SHP77 (cell line): ENCODE measurements at places on chromosomes 7 and 10.
A peak's percentile ranks its signal among the peaks of the same experiment; 100 is the strongest.

DNA sequence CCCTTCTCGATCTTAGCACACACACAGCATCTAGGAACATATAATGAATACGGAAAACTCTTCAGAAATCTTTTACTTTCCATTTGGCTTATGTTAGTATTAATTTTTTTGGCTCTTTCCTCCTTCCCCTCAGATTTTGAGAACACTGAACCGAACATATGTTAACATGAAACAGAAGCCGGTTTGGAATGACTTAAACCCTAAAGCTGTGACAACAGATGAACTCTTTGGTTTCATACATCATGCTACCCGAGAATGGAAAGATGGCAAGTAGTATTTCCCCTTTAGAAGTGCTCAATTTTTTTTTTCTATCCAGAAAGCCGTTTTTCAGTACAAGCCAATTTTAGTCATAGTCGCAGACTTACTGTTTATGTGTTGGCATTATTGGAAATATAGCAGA, 164.7 kb downstream of the DNAH11 start:
- no peak for DNase-seq

- DNase-seq = no peak
Measured at GRCh38 chr7:143222782-143223181, 945 bp downstream of the TAS2R40 start.

DNA sequence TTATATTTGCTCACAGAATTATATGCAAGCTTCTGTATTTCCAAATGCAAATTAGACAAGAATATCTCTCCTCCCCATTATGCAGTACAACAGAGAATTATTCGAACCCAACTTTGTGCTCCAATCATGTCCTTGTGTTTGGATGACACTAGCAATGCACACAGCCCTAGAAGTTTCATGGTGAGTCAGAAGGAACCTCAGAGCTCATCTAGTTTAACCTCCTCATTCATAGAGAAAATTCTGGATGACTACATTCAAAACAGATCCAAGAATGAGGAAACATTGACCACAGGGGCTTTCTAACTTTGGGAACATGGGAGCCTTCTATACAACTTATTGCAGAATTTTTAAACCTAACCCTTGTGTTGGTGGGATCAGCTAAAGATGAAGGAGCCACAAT, 12.8 kb upstream of the ARID5B start:
- DNase-seq = no peak

DNA sequence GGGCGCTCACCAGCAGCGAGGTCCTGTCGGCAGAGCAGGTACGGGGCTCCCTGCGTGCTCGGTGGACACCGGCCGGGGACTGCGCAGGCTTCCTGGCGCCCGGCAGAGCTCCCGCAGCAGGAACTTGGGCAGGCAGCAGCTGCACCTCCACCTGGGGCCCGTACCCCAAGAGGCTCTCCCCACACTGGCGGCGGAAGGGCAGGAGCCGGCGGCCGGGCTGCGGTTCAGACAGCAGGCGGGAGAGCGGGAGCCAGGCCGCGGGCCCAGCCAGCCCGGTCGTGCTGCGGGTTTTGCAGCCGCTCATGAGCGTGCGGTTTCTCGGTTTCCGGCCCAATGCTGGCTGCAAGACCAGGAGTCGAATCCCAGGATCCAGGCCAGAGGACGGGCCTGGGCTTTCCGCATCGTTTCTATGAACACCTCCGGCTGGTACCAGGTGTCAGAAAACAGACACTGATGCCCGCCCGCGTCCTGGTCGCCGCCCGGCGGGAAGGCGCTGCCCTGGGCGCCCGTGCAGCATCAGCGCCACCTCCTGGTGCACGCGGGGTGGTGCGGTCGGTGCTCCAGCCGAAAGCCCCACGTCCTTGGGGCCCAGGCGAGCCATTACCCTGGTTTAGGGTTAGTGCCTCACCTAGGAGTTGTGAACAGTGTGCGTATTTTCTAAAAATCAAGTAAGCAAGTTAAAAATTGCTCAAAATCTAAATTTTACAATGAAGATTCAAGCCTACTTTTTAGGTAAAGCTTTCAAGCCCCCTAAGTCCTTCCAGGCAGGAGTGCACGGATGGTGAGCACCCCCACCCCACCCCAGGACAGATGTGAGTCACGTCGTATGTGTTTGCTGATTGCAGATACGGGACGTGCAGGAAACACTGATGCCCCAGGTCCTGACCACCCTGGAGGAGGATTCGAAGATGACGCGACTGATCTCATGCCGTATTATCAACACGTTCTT, 47.4 kb upstream of the PRKAR1B start:
- peak; percentile 56 for DNase-seq

DNA sequence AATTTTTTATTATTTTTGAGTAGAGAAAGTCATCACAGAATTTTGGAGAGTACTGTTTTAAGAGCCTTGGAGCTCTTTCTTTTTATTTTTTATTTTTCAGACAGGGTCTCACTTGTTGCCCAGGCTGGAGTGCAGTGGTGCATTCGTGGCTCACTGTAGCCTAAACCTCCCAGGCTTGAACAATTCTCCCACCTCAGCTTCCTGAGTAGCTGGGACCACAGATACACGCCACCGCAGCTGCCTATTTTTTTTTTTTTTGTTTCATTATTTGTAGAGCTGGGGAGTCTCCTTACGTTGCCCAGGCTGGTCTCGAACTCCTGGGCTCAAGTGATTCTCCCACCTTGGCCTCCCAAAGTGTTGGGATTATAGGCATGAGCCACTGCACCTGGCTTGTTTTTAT, 10.6 kb downstream of the CPA4 start:
- DNase-seq = no peak

GRCh38 chr7:20395511-20395910, 64.8 kb downstream of the ITGB8 start:
- no peak for DNase-seq

DNA sequence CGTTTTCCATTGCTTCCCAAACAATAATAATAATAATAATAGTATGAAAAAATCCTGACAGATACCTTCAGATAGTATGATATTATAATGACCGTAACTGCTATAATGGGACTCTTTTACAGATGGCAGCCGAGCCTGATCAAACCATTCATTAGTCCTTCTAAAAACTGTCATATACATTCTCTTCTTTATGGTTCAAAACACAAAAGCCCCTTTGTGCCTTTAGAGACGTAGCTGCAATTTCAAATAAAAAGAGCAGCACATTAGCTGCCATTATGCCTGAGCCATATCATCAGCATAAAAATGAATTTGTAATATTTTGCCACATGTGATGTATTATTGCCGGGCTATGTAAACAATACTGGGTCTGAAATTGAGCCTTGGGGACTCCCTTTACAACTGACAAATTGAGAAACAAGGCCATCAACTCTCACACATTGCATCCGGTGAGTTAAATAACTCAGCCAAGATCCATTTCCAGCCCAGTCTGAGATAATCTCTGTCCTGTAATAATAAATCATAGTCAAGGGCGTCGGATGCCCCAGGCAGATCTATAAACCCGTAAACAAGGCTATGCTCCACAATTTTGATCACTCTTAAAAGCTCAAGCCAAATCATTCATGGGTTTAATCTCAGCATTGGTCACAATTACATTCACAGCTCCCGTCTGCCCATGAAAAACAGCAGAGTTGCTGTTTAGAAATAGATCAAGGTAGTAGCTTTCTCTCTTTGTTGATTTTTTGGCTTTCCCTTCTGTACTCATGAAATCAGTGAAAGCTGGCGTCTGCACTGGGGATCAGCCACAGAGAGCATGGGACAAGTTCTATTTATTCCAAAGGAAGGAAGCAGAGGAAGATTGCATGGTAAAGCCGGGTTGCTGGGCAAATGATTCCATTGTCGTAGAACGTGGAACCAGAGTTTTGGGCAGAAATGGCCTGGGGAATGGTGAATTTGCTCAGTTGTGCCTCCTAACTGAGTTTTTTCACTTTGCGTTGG, 150.1 kb upstream of the BMPER start:
- no peak for DNase-seq

- no peak for DNase-seq
Measured at GRCh38 chr7:3688071-3688470, 387.0 kb downstream of the SDK1 start.

DNA sequence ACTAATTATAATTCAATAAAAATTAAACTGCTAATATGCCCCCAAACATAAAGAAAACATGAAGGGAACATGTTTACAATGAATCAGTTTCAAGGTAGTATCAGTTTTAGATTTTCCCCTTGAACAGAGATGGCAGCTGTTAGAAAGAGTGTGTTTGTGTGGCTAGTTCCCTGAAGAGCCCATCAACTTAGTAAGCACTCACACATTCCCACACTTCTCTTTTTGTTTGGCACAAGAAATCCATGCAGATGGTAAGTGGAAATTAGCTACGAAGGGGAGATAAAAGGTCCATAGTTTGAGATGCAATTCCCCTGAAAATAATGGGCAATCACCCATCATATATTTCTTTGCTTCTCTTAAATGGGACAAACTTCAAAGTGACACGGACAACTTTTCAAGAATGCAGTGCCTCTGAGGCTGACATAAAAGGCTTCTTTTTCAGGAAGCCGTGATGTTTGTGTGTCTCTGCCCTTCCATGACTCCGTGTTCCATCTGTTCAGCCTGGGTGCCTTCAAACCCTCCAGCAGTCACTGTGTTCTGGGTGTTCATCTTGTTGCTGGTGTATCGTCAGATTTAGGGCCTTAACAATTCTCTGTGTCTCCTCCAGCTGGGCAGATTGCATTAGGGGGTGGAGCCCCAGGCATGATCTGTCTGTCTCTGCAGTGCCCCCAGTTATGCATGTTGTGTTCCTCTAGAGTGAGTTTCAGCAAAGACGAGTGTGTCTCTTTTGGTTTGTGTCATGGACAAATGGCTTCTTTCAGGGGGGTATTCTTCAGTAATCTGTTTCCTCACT, 259.5 kb upstream of the NPY start:
- DNase-seq = no peak

DNA sequence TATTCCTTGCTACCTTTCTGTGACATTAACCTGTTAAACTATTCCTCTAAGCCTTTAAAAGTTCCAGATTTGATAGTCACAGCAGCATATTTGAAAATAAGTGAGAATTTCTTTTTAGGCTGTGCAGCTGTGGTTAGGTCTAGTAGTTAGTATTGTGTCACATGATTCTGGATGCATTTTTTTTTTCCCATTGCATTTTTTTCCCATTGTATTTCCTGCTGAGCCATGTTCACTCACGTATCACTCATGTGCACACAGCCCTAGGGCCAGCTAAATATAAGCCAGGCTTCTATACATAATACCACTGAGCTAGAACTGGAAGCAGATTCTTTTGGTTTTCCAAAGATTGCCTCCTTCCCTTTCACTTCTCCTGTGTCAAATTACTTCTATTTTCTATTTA, 37.4 kb downstream of the DNAJC9 start:
- no peak for DNase-seq

GRCh38 chr7:1844951-1845390, 174.9 kb downstream of the ELFN1 start:
- no peak for DNase-seq

- no peak for DNase-seq
Measured at GRCh38 chr10:51985336-51985735, 285.9 kb upstream of the CSTF2T start.

DNA sequence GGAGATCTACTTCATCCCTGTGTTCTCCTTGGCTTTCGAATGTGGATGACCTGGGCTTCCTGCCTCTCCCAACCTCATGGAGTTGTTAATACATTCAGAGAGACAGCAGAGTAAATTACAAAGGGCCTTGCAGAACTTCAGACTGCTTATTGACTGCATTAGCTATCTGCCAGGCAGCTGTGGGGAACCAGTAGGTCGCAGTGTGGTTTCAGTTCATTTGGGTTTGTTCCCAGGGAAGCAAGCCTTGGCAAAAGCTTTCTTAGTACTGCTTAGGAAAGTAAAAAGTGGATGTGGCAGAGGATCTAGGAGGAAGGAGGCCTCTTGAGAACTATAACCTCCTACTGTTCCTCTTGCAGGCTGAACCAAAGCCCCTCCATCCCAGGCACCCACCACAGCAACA, 9.2 kb downstream of the NPFFR1 start:
- DNase-seq = no peak

- no peak for DNase-seq
Measured at GRCh38 chr7:142579946-142580345, 169.3 kb upstream of the PRSS1 start.

- DNase-seq = no peak
Measured at GRCh38 chr10:28719789-28720436, 42.6 kb downstream of the BAMBI start.

DNA sequence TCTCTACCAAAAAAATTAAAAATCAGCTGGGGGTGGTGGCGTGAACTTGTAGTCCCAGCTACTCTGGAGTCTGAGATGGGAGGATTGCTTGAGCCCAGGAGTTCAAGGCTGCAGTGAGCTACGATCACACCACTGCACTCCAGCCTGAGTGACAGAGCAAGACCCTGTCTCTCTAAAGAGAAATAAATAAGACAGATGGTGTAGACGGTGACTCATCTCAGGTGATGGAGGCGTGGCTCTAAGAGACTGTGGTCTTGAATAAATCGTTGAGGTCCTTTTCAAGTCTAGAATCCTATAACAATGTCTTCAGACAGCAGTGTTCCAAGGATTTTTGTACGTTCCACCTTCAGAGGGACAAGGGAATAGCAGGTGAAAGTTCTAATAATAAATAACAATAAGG, 53.8 kb upstream of the PFKFB3 start:
- DNase-seq = no peak

- DNase-seq = no peak
Measured at GRCh38 chr10:78588194-78588811, 480.5 kb upstream of the ZMIZ1 start.

GRCh38 chr7:38448584-38449234, 175.3 kb upstream of the TARP start:
- no peak for DNase-seq

DNA sequence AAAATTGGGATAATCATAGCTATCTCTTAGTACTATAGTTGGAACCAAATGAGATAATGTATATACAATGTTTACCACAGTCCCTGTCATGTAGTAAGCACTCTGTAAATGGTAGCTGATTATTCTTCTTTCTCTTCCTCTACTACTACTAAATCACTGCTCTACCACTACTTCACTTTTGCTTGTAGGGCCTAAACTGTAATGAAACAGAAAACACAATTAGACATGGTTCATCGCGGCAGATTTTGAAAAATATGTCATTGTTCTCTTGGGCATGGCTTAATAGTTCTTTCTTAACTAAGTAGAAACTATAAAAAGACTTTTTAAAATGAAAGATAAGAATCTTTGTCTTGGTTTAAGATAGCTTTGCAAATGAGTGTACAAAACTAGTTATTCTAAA, 34.9 kb downstream of the R3HCC1L start:
- no peak for DNase-seq

DNA sequence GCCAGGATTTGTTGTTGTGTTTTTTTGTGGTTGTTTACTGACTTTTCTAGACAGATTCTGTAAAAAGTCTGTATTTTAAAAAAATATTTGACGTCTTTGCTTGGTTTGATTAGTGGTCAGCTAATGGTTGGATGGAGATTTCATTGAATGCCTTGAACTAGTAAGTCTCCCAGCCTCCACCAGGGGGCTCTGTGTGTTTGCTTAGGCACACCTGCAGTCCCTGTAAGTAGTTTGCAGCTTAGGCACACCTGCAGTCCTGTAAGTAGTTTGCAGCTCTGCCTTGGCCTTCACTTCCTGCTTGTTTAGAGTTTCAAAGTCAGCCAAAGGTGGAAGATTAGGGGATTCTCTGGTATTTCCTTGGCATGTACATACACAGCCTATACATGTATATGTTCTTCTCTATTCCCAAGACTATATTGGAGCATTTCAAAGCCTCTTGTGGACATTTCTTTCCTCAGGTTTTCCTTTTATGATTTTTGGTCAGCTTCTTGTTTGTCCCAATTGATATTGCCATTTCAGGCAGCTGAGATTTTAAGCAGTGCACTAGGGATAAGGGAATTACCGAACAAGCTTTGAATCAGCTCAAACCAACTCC, 101.6 kb downstream of the CCSER2 start:
- no peak for DNase-seq

GRCh38 chr7:89200758-89201157, 405.2 kb upstream of the TEX47 start:
- DNase-seq = no peak

GRCh38 chr10:118957966-118958365, 71.5 kb upstream of the NANOS1 start:
- DNase-seq = no peak
